RPMI8226 (cell line): ENCODE measurements at places on chromosomes 7 and 10.

DNA sequence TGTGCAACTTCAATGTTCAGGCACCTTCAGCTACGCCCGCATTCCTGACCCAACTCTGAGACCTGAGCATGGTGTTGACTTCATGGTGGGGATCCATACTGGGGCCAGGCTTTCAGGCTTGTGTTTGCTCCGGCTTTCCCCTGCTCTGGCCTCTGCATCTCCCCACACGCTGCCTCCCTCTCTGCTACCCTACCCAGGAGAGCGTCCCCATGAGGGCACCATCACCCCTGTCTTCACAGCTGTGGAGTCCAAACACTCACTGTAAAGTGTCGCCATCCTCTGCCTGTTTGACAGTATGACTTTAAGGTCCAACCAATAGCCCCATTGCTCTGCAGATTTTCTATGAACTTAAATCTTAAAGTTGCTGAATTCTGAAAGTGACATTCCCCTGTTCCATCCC lies 199.0 kb upstream of the GRB10 start:
- no peak for DNase-seq

DNA sequence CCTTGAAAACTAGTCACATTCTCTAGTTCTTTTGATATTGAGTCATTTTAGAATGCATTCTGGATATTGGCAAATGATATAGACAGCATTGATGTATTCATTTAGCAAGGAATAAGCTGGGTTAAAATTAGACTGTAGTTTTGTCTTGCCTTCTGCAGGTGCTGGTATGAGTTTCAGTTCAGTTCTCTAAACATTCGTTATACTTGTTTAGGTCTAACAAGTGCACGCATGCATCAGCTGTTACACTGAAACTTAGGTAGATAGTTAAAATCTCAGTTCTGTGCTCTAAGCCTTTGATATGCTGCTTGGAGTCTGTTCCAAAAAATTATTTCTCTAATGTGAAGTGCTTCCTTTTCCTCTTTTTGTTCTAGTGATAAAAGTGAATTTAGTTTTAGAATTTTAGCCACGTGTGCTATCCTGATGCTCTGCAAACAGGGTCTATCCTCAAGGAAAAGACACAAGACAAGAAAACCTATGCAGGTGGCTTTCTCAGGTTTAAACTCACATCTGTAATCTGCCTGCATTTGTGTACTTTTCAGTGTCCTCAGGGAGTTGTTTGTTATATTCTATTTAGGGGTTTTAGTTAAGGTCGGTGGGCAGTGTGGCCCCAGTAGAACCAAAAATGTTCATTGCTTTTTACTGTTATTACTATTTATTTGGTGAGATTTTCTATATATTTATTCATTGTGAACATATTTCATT lies 409.0 kb downstream of the CDC14C start:
- DNase-seq = peak; percentile 47

GRCh38 chr7:120588862-120589261 lies 269.1 kb downstream of the TSPAN12 start:
- no peak for DNase-seq

DNA sequence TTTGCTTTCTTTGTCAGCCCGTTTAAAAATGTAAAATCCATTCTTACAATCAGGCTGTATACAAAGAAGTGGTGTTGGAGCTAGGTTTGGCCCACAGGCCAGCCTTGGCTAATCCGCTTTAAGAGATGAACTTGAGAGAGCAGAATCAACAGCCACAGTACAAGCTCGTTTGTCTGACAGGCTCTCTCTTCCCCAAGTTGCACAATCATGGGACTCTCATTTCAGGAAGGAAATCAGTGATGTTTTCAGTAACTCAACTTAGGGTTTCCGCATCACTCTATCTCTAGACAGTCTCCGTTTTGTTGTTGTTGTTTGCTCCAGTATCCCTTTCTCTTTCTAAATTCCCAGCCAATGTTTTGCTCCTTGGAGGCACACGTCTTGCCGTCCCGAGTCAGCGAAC lies 582.0 kb upstream of the MKI67 start:
- DNase-seq = no peak

GRCh38 chr10:89563861-89564478 lies 28.6 kb upstream of the SLC16A12 start:
- peak; percentile 57 for DNase-seq

GRCh38 chr10:100482181-100482833 lies 19.5 kb downstream of the WNT8B start:
- peak; percentile 75 for DNase-seq

- DNase-seq = no peak
Observed at GRCh38 chr10:3887885-3888476, 103.0 kb upstream of the KLF6 start.

DNA sequence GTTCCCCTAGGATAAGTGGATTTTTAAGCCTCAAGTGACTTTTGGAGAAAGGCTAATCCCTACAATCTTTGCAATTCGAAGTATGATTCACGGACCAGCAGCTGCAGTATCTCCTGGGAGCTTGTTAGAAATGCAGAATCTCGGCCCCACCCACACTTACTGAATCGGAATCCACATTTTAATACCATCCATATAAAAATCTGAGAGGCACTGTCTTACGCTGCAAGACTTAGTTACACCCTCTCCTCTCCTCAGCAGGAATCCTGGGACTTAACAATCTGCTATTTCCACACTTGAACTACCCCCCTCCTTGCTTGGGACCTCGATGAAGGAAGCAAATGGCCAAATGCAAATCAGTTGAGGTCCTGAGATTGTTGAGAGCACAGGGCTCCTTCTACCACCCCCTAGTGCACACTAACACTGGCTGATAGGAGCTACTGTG lies 21.0 kb downstream of the ITPRIP start:
- DNase-seq = no peak

DNA sequence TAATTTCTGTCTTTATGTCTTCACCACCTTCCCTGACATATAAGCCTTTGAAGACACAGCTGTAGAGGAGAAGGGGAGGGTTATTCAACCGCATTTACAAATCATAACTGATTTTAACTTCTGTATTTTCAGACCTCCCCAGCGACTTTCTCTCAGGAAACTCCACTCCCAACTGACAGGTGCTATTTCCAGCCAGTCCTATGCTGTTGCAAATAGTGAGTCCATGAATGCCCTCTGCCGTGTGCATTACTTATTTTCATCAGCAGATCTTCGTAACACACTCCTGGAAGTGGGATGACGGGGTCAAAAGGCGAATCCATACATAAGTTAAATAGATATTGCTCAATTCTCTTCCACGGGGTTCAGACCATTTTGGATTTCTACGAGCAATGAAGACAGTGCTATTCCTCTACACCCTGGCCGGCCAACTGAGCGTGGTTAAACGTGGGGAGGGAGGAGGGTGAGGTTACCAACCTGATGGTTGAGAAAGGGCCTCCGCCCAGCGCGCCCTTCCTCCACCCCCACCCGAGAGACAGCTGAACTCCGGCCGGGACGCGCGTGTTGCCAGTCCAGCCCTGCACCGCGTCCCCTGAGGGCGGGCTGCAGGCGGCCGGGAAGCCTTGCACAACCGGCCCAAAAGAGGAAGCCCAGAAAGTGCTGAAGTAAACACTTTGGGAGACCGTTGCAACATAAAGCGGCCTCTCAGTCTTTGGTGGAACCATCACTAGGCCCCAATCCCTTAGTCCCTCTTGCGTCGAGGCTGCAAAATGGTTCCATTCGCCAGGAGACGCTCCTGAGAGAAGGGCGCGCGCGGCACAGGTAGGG lies at the start of gene APBB1IP:
Gene APBB1IP (plus strand): TSS at position 705 of the 825 bp plus-strand sequence. CDS start 53,986 bp downstream, outside the sequence.
- peak; percentile 96 for DNase-seq

GRCh38 chr10:128859738-128860386 lies 607.2 kb upstream of the MGMT start:
- peak; percentile 30 for DNase-seq

DNA sequence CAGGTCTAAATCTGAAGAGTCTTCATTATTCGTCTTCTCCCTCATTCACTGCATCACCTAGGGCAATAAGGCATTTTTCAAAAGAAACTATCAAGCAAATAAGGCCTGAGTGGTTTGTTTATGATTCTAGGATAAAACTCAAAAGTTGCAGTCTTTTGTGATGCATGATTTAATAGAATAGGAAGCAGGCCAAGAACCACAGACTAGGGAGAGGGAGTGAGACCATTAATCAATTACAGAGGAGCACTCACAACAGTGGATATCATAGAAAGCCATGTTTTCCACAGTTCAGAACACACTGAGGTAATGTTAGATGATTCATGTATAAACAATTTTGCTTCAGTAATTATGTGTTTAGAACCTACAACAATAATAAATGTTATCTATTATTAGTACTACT lies 87.8 kb upstream of the LRRTM3 start:
- DNase-seq = no peak

DNA sequence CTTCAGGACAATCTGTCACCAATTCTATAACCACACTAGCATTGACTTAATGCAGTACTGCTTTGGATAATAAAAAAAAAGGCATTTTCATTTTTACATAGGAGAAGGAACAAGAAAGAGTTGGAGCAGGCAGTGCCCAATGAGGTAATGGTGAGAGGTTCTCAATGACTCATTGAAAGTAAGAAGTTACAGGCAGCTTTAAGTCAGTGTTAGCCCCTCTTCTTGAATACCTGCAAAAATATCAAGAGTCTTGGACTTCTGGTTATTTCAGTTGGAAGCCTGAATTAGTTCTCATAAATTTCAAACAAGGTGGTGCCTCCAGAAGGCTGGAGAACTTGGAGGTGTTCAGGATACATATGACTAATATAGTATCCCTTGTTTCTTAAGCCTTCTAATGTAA lies 422.5 kb downstream of the HTR7 start:
- no peak for DNase-seq

GRCh38 chr7:69674701-69675182 lies 76.5 kb downstream of the AUTS2 start:
- DNase-seq = no peak

- no peak for DNase-seq
Observed at GRCh38 chr7:129561677-129562359, 49.7 kb upstream of the NRF1 start.

GRCh38 chr10:59557642-59558041 lies 152.0 kb downstream of the SLC16A9 start:
- no peak for DNase-seq
